SJCRH30 (cell line): ENCODE measurements at places on chromosomes 5 and 9.

GRCh38 chr9:134373953-134374300, 47.7 kb downstream of the RXRA start:
- H3K36me3 ChIP-seq = no peaks in the 10 kb centered on the region
- no peak overlapping the region for H3K4me3 ChIP-seq
- H3K4me1 ChIP-seq = peaks cover 16% of the 10 kb centered on the region
- no peak overlapping the region for H3K27ac ChIP-seq

GRCh38 chr5:173301695-173302545, 26.3 kb downstream of the STC2 start:
- H3K27ac ChIP-seq = peak overlapping the region; percentile 99
- peak overlapping the region; percentile 55 for H3K4me3 ChIP-seq
- DNase-seq = peak; percentile 98
- H3K27me3 ChIP-seq = no peaks in the 10 kb centered on the region

DNA sequence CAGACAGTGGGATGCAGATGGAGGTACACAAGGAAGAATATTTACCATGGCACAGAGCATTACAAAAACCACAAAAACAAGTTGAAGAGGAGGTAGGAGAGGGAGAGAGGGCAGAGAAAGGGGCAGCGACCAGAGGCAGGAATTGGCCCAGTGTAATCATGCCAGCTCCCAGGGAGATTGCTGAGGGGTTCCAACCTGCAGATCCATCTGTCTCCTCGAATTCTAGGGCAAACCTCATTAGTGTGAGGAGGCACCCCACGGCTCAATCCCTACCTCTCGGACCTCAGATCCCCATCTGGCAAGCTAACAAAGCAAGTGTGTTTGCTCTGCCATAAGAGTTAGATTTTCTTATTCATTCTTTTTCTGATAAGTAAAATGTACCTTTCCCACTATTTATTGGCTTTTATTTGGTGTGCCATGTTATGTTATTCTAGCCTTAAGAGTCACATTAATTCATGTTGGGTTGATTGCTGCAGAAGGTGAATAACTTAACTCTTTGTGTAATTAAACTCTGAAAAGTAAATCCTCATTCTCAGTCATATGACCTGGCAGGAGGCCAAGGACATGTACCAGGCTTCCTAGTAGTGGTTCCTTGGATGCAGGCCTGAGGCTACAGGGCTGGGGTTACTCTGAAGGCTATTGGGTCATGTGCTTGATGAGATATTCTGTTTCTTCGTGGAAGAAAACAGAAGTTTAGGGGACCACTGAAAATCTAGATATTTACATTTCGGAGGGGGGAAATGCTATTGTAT, 315.2 kb upstream of the ATP10B start:
- 0 out of 2 replicates have a peak, but pooled peaks cover 3% of the 10 kb centered on the region for H3K27me3 ChIP-seq
- H3K4me3 ChIP-seq = no peak overlapping the region
- peak; percentile 10 for DNase-seq

DNA sequence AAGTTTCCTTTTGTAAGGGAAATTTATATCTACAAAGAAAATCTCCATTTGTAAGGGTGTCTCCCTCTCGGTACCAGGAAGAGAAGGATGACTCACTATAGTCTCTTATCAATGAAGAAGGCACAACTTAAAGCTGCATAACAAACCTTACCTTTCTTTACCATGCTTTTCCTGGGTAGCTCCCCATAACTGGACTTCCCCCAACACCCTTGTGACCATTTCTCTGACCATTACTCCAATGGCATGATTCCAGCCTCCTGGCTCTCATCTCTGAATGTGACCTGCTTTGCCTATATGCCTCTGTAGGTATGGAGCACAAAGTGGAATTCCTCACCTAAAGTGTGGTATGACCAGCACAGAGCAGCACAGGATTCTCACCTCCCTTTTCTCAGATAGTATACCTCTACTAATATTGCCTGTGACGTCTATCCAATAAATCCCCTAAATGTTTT, 62.8 kb downstream of the GNA14 start:
- no peaks in the 10 kb centered on the region for H3K36me3 ChIP-seq
- no peak overlapping the region for H3K27ac ChIP-seq
- H3K4me1 ChIP-seq = peaks cover 28% of the 10 kb centered on the region
- H3K4me3 ChIP-seq = no peak overlapping the region
- no peak for DNase-seq

GRCh38 chr5:145903113-145903512, 30.3 kb upstream of the GRXCR2 start:
- peaks cover 5% of the 10 kb centered on the region; the same call in 1 of the 2 replicates for H3K27me3 ChIP-seq
- H3K4me1 ChIP-seq = no peaks in the 10 kb centered on the region
- no peak for DNase-seq
- no peak overlapping the region for H3K4me3 ChIP-seq
